ENCODE measurements at places on chromosomes 5 and 9.

GRCh38 chr9:126704892-126705766 is 91.4 kb downstream of the LMX1B start:
- DNase-seq = peak; percentile 67

DNA sequence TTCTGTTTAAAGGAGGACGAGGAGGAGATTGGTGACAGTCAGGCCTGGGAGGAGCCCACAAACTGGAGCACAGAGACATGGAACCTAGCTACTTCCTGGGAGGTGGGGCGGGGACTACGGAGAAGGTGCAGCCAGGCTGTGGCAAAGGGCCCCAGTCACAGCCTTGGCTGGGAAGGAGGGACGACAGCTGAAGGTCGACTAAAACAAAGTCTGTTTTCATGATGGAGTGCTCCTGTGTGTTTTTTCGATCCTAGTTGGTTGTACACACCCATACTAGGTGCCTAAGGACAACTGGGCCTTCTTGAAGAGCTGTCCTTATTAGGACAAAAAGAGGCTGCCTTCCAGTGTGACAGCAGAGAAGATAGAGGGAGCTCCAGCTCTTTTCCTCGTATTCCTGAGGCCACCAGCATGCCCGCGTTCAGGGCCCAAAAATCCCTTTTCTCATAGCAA is 2.9 kb downstream of the CCDC107 start:
- DNase-seq = no peak

- no peak for DNase-seq
Observed at GRCh38 chr5:91910655-91911054, 527.5 kb upstream of the ARRDC3 start.

DNA sequence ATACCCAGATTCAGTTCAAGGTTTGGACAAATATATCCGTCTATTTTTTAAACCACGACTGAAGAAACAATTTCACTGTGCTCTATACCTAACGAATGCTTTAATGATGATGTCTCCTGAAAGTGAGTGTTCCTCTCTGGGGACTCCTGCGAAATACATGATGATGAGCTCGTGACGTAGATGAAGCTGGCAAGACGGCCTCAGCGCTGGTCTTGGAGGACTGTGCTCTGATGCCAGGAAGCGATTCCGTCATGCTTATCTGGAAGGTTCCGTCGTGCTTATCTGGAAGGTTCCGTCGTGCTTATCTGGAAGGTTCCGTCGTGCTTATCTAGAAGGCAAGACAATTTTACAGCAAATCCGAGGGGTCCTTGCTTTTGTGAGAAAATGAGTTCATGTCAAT is 250.8 kb upstream of the IRX2 start:
- no peak for DNase-seq

GRCh38 chr5:8560776-8561175 is 691.8 kb downstream of the MTRR start:
- DNase-seq = no peak
